ENCODE measurements at places on chromosomes 6 and 20. TPM values are rescaled to one million over a fixed set of nuclear protein-coding genes. Genes with fewer than 3 reads are reported as not detected.

The GATA5 gene
- 6.8 TPM for total RNA-seq

- no peak for DNase-seq
Observed at GRCh38 chr6:27407153-27407814, 18.7 kb downstream of the ZNF391 start.

- no peak for DNase-seq
Observed at GRCh38 chr6:116616737-116617053, 416 bp downstream of the RSPH4A start.

The CHRNA4 gene
- not detected for total RNA-seq

GRCh38 chr6:108799791-108800190, 48.4 kb upstream of the ARMC2 start:
- DNase-seq = no peak

DNA sequence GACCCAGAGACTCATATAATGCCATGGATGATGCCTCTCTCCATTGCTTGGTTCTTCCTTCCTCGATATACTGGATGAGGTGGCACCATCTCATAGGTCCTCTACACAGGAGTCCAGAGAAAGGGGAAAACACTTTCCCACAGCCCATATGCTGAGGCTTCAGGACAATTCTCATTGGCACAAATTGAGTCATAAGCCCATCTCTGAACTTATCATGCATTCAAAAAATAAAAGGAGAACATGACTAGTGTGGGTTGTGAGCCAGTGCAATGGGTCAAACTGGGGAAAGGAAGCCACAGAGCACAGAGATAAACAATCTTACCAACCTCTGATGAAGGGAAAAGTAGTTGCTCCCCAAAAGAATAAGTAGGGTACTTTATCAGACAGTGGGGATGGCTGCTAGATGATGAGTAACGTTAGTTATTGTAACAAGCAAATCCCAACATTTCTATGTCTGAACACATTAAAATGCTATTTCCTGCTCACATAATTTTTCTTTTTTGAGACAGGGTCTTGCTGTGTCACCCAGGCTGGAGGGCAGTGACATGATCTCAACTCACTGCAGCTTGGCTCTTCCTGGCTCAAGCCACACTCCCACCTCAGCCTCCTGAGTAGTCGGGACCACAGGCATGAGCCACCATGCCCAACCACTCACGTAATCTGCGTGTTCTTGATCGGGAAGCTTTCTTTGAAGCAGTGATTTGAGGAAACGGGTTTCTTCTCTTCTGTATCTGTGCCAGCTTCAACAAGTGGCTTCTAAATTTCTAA, 27.0 kb downstream of the SOD2 start:
- no peak for DNase-seq

GRCh38 chr6:12657884-12658283, 58.7 kb upstream of the PHACTR1 start:
- no peak for DNase-seq

Measured in posterior vena cava (tissue), 2 donors.